Suppressor macrophage (primary cell): ENCODE measurements at places on chromosomes 3 and 15.

DNA sequence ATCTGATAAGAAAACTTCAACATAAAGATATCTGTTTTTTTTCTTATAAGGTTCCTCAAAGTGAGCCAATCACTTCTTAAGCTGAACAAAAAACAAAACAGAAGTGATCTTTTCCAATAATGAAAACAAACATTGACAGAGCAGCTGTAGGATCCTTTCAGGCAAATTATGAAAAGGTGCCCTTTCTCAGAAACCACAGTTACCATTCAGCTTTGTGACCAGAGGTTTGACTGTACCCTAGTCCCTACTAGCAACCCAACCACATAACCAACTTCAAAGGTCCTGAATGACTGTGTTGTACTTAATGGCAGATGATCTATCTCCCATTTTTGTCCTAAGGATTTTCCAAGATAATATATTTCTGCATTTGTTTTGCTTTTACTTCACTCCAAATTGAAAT lies 39.4 kb upstream of the CCR2 start:
- no peak for DNase-seq

DNA sequence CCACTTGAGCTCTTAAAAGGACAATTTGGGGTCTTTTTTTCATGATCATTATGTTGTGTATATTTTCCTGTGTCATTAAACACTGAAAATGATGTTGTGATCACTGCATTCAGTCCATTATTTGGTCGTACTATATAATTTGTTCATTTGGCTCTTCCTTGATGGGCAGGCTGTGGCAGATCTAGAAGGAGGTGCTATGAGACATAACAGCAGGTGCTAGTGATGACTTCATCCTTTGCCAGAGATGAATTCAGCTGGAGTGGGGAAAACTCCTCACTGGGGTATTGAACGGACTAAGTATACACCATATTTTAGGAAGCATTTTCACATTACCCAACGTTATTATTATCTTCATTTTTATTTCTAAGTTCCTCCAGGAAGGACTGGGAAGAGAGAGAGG lies 12.0 kb downstream of the CMTM7 start:
- no peak for DNase-seq

- no peak for DNase-seq
Observed at GRCh38 chr15:77568014-77568972, 64.4 kb downstream of the LINGO1 start.

GRCh38 chr15:86706813-86707212 lies 627.1 kb downstream of the AGBL1 start:
- no peak for DNase-seq

- peak; percentile 76 for DNase-seq
Observed at GRCh38 chr3:116020495-116020894, 397.2 kb downstream of the GAP43 start.

- no peak for DNase-seq
Observed at GRCh38 chr15:71109905-71110304, 5.4 kb upstream of the THSD4 start.

DNA sequence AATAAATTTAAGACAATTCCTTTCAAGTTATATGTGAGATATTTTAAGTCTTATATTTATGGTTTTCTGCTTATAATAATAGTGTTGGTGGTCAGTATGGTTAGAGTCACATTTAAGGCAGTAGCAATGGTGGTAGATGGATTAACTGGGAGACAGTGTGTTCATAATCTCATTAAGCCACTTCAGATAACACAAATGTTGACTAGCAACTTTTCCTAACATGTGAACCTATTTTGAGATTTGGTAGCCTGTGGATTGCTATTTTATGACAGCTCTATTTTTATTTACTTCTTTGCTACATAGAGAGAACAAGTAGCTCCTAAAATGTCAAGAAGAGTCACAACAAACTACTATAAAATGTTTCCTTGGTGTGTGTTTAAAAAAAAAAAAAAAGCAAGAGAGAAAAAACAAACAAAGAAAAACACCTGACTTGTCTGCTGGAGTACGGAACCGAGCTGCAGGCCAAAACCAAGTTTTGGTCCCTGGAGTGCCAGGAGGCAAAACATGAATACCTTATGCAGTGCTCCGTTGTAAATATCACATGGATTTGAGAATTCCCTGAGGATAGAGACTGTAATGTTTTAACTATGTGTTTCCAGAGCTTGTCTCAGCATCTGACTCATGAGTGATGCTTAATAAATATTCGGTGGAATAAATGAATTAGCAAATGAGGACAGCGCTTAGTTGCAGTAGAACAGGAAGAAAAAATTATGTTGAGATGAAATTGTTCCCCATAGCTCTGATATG lies 457.1 kb upstream of the ROBO2 start:
- DNase-seq: no peak

- DNase-seq: no peak
Observed at GRCh38 chr15:68576235-68576892, 2.4 kb upstream of the CORO2B start.

- no peak for DNase-seq
Observed at GRCh38 chr15:26156051-26156450, 292.9 kb upstream of the ATP10A start.

DNA sequence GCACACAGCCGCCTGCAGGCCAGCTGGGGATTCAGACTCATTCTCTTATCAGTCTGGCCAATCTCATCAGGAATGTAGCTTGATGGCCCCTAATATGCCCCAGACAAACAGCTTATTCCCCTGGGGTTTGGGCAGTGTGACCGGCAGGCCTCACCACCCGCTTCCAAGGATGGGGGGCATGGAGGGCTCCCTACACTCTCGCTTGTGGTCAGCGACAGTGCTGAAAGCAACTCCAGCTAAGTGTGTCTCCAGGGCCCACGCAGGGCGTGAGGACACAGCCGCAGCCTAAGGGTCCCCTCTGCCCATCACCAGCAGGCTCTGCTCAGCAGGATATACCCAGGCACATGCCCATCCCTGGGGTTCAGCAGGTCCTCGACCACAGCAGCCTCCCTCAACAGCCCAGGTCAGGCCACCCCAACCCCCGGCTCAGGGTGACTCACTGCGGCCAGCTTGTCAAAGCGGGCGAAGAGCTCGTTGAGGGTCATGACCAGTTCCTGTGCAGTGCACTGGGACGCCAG lies 116.7 kb downstream of the ADCY5 start:
- DNase-seq: no peak

- peak; percentile 82 for DNase-seq
Observed at GRCh38 chr3:12954891-12955650, 113.7 kb upstream of the RPL32 start.

DNA sequence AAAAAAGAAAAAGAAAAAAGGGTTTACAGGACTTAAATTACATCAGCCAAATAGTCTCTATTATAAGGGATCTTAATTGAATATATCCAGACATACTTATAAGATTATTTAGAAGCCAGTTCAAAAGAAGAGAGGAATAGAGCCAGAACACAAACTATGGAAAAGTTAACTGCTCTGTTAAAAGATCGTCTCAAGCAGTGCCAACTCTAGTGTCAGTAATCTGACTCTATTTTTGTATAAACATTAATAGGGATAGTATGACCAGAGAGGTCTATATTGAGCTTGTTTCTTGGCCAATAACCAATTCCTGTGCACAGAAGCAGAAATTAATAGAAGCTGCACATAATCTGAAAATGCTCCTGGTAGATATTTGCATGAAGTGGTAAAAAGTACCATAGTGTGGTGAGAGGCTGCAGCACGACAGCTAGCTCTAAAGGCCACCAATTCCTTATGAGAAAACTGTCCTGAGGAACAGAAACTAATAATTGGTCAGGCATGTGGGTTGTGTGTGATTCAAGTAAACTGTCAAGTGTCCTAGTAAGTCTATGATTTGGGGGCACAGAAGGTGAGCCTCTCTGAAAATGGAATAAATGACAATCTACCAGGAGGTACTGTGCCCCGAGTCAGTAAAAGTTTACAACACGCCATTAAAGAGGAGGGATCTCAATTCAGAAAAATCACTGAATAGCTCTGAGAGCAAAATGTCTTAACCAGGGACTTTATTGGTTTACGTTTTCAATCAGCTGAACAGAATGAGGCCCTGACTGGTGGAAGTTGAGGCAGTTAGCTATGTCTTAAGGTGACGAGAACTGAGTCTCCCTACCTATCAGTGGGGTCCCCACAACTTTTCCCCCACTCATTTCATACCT lies 51.5 kb upstream of the NANOGP8 start:
- DNase-seq: no peak

GRCh38 chr3:109117939-109118338 lies at the start of gene MORC1:
Gene MORC1 (minus strand): TSS chr3:109118134. CDS start chr3:109118059, 75 bp downstream.
- DNase-seq: no peak

- DNase-seq: no peak
Observed at GRCh38 chr3:73467211-73467610, 157.5 kb downstream of the PDZRN3 start.

- DNase-seq: no peak
Observed at GRCh38 chr3:24662449-24663345, 168.0 kb upstream of the THRB start.

DNA sequence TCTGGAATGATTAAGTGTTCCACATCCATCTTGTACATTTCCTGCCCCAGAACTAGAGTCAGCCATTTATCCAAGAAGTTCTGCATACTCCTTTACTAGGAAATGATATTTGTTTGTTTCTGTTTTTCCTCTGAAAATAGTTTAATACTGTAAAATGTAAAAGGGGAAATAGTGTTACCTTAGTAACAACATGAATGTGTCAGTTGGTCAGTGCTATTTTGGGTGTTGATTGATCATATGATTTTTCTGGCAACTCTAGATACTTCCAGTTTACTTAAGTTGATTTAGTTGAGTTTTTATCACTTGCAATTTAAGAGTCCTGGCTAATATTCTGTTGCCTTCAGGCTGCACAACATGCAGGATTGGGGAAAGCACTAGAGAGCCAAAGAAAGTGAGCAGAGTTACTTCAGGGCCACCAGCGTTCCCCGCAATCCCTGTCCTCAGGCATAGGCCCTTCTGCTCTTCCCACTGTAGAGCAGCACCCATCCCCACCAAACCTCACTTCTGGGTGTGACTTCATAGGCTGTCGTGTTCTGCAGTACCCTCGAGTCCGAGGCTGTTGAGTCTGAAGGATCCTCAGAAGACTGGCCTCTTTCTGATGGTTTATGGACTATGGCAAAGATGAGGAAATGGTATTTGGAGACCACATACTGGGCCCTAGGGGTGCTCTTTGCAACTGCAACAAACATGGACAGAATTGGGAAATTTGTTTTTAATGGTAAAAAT lies 69.0 kb downstream of the CHD2 start:
- peak; percentile 78 for DNase-seq

- no peak for DNase-seq
Observed at GRCh38 chr3:8647137-8647985, 2.8 kb upstream of the SSUH2 start.

DNA sequence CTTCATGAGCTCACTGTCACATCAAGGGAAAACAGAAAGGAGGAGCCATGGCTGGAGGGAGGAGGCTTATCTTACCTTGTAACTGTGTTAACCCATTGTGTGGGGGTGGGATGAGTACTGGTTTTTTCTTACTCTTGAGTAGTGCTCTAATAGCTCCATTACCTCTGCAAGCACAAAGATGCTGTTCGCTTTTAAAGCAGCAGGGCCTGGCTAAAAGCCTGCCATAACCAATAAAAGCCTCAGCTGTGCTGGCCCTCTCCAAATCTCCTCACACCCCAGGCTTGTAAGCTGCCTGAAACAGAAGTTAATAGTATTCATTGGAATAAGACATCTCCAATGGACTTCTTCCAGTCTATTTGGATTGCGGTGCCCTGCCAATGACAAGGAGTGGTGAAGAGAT lies 544.1 kb downstream of the TUSC7 start:
- DNase-seq: no peak

DNA sequence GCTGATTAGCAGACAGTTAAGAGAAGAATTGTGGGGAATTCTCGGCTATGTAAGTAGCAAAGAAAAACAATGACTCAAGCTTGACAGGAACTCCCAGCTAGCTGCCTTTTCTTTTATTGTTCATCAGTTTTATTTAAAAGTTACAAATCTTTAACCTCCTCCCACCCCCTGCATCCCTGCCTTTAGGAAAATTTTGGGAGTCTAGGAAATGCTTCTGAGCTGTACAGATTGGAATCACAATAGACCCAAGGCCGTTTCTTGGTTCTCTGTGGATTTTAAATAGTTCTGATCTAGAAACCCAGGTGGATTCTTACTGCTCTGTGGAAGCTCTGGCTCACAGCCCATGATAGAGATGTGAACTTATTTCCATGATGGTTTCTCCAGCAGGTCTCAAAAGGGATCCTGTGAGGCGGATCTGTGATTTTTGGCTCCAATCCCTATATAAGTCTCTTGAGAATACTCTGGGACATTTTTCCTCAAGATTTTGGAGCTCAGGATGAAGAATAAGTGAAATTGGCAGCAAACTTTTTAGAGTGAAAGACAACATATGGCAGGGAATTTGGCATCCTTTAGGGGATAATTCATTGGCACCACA lies 312.3 kb downstream of the EPHA3 start:
- no peak for DNase-seq

DNA sequence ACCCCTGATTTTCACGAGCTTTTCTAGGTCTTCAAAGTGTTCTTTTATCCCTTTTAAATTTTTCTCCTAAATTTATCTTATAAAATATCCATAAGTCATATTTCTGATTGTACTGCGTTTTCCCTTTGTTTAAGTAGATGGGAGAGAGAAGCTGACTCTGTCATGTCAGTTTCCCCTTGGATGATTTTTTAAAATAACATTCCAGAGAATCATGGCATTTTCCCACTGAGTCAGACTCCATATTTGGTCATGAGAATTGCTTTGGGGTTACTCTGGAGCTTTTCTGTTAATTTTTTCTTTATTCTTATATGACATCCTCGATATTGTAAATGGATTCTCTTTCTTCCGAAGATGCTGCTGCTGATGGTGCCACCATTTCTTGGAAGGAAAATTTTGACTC lies 28.6 kb upstream of the UMPS start:
- DNase-seq: no peak

GRCh38 chr3:177196008-177196455 lies 1.2 kb downstream of the TBL1XR1 start:
- DNase-seq: peak; percentile 79

DNA sequence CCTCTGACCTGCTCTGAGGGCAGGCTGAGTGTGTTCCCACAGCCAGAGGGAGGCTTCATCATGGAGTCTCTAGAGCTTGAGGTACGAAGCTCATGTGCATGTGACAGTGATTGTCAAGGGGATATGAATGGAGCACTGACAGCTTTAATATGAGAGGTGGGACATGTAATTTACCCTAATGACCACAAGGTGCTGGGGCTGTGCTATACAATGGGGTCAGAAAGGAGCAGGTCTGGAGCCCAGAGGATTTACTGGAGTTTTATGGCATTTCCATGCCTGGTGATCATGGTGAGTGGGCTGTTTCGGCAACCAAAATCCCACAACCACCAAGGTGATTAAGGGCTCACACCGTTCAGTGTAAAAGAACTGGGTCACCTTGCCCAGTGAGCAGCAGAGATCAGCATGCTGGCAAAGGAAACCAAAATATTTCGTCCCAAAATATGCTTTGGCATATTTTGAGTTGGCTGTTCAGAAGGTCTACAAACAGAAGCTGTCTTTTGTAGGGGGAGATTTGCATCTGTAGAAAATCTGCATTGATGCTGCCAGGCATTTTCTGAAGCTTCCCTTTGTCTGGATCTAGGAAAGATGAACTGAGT lies 40.1 kb upstream of the RASGRF1 start:
- DNase-seq: no peak

- DNase-seq: peak; percentile 88
Observed at GRCh38 chr3:72031581-72031980, 246.6 kb upstream of the PROK2 start.
